Activated T-cell treated with anti-CD3 and anti-CD28 coated beads, Interleukin-2, amount 50 U/mL, for 72 hours (primary cell): ENCODE measurements at places on chromosomes 6 and 20. TPM values are rescaled to one million over a fixed set of nuclear protein-coding genes. Genes with fewer than 3 reads are reported as not detected.

- H3K4me1 ChIP-seq: no peaks in the 10 kb centered on the region
- H3K27me3 ChIP-seq: no peaks in the 10 kb centered on the region
- DNase-seq: no peak
- H3K36me3 ChIP-seq: no peaks in the 10 kb centered on the region
- H3K27ac ChIP-seq: no peak overlapping the region
- no peak overlapping the region for H3K4me3 ChIP-seq
Measured at GRCh38 chr20:21241406-21241805, 61.7 kb upstream of the XRN2 start.

- DNase-seq: no peak
- no peak overlapping the region for H3K4me3 ChIP-seq
- peaks cover 12% of the 10 kb centered on the region for H3K36me3 ChIP-seq
- H3K27ac ChIP-seq: no peak overlapping the region
- peaks cover 10% of the 10 kb centered on the region for H3K27me3 ChIP-seq
- H3K4me1 ChIP-seq: peaks cover 68% of the 10 kb centered on the region
Measured at GRCh38 chr6:100877851-100878250, 3.3 kb downstream of the ASCC3 start.

DNA sequence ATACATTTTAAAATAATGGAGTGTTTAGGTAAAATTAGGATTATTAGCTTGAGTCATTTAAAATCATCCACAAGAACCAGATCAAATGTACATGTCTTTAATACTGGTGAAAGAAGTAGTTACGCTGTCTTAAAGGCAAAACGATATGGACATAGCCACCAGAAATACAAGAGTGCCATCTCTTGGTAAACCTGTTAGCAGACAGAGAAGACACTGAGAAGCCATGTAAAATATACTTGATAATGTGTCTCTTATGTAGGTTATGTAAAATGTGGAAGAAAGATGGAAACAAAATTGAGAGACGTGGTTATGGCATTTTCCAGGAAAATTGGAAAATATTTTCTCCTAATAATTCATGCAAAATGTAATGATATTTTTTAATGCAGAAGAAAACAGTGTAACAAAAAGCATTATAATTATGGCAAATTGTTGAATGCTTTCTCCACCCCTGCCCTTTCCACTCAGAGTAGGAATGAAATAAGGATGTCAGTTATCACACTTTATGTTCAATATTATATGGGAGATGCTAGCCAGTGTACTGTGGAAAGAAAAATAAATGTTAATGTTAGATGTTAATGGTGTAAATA is 12.2 kb upstream of the SLC17A2 start:
- H3K4me1 ChIP-seq: peaks cover 43% of the 10 kb centered on the region
- H3K36me3 ChIP-seq: peaks cover 8% of the 10 kb centered on the region
- H3K27ac ChIP-seq: no peak overlapping the region
- H3K4me3 ChIP-seq: no peak overlapping the region
- DNase-seq: no peak

DNA sequence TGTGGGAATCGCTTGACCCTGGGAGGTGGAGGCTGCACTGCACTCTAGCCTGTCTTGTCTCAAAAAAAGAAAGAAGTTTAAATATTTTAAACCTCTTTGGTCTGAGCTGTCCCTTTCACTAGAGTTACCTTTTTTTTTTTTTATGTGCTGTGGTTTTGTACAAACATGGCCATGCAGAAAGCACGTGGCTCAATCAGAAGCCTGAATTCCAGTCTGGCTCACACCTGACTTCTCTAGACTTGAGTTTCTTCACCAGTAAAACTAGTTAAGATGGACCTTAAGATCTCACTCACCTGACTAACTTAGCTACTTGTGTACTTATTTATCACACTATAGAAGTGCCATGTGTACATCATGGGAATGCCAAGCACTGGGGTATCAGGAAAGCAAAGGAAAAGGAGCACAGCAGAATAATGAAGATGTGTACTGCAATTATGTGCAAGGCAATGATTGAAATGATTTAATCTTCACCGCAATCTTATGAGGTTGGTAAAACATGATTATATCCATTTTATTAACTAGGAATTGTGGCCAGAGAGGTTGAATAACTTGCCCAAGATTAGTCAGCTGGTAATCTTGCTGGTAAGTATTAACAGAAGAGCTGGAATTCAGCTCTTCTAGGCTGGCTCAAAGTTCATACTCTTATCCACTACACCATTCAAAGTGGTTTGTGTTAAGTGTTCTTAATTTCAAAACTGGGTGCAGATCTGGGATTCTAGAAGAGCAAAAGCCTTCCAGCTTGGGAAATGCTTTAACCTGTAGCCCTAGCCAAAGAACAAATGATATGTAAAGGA is 10.7 kb downstream of the HMGN3 start:
- H3K36me3 ChIP-seq: peaks cover 1% of the 10 kb centered on the region
- no peaks in the 10 kb centered on the region for H3K27me3 ChIP-seq
- H3K27ac ChIP-seq: no peak overlapping the region
- no peaks in the 10 kb centered on the region for H3K4me1 ChIP-seq
- no peak overlapping the region for H3K4me3 ChIP-seq

DNA sequence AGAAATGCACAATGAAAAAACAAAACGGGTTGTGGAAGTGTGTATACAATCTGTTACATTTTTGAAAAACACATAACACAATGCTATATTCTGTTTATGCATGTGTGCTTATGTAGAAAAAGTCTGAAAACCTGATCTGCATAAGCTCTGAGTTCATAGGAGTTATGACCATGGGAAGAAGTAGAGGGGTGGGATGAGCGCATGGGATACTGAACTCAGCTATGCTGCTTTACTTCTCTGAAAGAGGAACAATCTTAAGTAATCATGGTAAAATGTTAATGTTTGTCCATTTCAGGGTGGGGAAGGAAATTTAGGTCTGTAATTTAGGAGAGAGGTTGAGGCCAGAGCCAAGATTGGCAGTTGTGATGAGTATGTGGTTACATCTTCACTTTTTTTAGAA is 126.8 kb downstream of the MTHFD1L start:
- peaks cover 9% of the 10 kb centered on the region for H3K4me1 ChIP-seq
- H3K27me3 ChIP-seq: no peaks in the 10 kb centered on the region
- peaks cover 35% of the 10 kb centered on the region for H3K36me3 ChIP-seq
- no peak overlapping the region for H3K4me3 ChIP-seq
- DNase-seq: no peak
- H3K27ac ChIP-seq: no peak overlapping the region

DNA sequence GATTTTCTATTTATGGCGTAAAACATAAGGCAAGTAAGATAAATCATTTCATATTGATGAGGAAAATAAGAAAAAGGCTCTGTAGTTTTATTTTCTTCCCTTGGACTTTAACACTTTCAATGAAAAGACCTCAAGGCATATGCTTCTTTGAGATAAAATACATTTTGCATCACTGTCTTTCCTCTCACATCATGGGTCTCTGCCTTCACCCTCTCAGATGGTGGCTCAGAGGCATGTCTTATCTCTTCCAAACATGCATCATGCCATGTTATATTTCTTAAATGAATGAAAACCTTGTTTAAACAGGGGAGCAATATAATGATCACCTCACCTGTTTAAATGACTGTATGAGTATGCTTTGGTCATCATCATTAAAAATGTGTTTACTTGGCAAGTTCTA is 59.3 kb downstream of the PRL start:
- no peak overlapping the region for H3K4me3 ChIP-seq
- no peaks in the 10 kb centered on the region for H3K36me3 ChIP-seq
- DNase-seq: no peak

DNA sequence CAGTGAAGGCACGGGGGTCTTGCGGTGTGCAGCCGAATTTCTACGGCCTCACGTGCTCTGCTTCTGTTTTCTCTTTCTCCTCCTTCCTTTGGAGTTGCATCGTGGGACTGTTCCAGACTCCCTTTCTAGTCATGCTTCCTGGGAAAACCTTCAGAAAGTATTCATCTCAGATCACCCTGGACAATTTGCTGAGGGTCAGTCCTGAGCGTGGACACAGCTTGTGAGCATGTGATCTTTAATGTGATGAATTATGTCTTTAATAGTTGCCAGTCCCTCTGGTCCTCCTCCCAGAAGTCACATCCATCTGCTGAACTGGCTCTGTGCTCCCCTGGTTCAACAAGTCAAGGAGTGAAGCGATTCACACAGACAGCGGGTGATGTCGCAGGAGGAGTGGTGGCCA is 145.0 kb upstream of the PDE10A start:
- peaks cover 5% of the 10 kb centered on the region for H3K4me1 ChIP-seq
- peaks cover 5% of the 10 kb centered on the region for H3K36me3 ChIP-seq
- peaks cover 11% of the 10 kb centered on the region for H3K27me3 ChIP-seq
- no peak overlapping the region for H3K4me3 ChIP-seq
- no peak for DNase-seq
- H3K27ac ChIP-seq: no peak overlapping the region

DNA sequence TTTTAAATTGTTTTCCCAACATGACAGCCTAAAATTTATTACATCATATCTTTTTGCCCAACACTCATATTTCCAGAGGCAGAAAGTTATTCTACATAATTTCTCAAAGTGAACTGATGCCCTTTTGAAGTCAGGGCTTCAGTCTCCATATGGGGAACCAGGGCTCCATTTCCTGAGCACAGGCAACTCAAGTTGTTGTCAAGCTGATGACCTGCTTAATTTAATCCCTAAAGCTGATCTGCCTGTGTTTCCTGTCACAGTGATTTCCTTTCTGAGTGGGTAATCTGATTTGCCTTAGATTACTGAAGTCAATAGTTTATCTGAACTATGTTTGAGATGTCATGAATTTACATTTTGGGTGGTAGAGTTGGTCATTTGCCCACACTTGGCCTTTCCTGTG is 932.1 kb upstream of the MANEA start:
- no peaks in the 10 kb centered on the region for H3K36me3 ChIP-seq
- H3K4me3 ChIP-seq: no peak overlapping the region
- H3K27me3 ChIP-seq: no peaks in the 10 kb centered on the region
- no peak for DNase-seq

- H3K4me3 ChIP-seq: peak overlapping the region; percentile 34
- H3K27ac ChIP-seq: peak overlapping the region; percentile 11
- H3K27me3 ChIP-seq: no peaks in the 10 kb centered on the region
- no peak for DNase-seq
- H3K36me3 ChIP-seq: no peaks in the 10 kb centered on the region
Measured at GRCh38 chr6:25016014-25016720, 80.4 kb upstream of the RIPOR2 start.

- peaks cover 85% of the 10 kb centered on the region for H3K4me1 ChIP-seq
- no peaks in the 10 kb centered on the region for H3K27me3 ChIP-seq
- H3K4me3 ChIP-seq: peak overlapping the region; percentile 86
- H3K27ac ChIP-seq: peak overlapping the region; percentile 93
- DNase-seq: peak; percentile 82
Measured at GRCh38 chr6:139135578-139136545, 982 bp downstream of the HECA start.

The FERMT1 gene
- total RNA-seq: 0.34 TPM
